Ammon's horn (tissue), 1 donor: ENCODE measurements at places on chromosomes 5 and 9.

DNA sequence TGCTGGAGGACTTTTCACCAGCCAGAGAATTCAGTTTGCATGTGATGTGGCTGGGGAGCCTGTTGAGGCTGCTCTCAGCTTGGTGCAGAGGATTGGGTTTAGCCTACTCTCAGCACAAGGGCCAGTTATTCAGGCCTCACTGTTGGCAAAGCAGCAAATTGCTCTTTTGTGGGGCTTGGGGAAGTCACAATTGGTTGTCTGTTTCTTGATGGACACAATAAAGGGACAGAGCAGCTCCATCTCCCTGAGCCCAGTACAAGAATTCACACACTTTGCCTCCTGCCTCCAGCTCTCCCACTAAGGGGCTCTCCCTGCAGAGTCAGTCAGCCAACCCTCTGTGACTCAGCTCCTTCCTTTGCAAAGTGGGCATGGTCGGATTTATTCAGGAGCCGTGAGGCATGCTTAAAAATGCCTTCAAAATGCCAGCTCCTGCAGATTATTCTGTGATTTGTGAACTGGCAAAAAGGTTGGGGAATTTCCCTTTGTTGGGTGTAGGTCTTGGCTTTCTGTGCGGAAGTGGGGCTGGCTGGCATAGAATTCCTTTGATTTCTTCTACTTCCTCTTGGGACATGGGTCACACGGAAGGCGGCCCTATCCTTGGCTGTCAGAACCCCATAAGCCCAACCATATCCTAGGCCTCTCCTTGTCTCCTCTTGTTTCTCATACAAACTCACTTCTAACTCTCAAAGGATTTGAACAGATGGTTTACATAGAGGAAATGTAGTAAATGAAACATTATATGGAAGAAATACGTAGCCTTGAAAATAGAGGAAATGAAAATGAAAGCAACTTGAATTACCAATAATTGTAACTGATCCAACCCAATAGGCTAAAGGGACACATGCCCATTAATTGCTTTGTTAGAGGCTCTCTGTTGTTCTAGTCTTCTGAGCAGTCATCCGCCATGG lies 118.7 kb upstream of the CD180 start:
- peak; percentile 98 for DNase-seq

DNA sequence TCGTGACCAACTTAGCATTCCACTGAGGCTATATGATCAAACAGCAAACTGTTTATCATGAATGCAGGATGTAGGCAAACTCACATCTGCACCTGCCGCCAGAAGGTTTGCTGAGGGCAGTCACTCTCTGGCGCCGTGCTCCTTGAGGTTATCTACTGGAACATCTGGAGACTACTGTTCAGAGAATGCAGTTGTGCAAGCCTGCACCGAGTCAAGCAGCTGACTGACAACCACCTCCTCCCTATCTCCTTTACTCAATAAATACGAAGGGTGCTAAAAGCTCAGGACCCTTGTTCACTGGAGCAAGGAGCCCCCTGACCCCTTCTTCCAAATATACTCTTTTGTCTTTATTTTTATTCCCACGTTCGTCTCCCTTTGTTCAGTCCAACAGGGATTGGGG lies 27.1 kb downstream of the CCDC125 start:
- DNase-seq, result no peak

GRCh38 chr5:40307920-40308319 lies 371.8 kb upstream of the PTGER4 start:
- DNase-seq, result no peak

DNA sequence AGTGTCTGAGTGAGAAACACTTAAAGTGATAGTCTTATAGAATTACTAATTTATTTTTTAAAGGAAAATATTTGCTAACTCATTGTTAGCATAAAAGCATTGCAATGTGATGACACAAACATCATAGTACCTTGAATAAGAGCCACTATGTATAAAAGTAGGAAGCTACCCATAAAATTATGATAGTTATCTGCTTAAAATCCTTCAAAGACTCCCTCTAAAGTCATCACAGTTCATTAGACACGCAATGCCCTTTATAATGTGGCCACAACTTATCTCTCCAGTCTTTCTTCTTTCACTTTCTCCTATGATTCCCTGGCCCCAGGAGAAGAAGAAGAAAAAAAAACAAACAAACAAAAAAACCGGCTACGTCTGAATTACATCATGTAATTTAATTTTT lies 1144.0 kb upstream of the NUDT12 start:
- DNase-seq, result no peak

DNA sequence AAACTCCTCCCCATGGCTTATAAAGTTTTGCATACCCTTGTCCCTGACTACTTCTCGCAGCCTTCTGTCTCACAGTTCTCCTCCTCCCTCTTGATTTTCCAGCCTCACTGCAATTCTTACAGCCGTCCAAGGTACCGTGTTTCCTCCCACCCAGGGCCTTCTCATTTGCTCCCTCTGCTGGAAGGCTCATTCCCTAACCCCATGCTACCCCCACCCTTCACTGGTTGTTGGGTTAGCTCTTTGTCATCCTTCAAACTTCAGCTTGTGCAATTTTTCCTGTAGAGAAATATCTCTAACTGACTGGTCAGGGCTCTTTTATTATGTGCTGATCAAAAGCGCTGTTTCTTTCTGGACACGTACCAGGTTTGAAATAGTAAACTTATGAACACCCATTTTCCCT lies 329.2 kb downstream of the EBF1 start:
- DNase-seq, result no peak

DNA sequence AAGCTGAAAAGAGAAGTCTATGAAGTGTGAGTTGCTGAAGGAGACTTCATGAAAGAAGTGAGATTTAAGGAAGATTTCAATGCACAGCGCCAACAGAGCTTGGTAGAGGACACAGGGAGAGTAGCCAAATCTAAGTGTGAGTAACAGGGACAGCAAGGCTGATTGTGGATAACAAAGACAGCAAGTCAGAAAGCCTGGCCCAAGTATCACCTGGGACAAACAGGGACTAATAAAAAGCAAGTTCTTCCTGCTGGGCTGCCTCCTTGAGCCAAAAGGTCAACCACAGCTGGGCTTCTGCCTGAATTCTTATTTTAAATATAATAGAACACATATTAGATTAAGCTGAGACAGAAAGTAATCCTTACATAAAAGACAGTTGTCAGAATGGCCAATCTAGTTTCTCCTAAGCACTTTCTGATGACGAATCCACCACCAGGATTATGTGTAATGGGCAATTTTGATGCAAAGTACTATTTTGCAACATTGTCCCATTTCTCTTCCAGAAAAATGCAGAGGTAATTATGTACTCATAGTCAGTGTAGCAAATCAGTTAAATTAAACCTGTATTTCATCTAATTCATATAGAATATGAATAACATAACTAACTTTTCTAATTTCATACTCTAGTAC lies 73.8 kb downstream of the MAPKAP1 start:
- no peak for DNase-seq

DNA sequence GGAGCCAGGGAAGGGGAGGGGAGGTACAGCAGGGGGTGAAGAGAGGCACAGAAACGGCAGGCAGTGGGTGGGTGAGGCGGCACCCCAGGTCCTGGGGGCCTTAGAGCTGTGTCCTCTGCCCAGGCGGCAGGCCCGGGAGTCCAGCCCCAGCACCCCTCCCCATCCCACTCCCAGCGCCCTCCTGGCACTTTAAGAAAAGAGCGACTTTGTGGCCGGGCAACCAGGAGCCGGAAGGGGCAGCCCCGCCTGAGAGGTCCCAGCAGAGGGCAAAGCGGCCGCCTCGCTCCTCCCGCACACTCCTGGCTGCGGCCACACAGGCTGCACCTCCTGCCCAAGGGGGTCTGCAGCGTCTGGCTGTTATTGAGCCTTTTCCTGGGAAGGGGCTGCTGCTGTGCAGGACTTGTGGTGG lies 42.6 kb downstream of the NACC2 start:
- peak; percentile 62 for DNase-seq

DNA sequence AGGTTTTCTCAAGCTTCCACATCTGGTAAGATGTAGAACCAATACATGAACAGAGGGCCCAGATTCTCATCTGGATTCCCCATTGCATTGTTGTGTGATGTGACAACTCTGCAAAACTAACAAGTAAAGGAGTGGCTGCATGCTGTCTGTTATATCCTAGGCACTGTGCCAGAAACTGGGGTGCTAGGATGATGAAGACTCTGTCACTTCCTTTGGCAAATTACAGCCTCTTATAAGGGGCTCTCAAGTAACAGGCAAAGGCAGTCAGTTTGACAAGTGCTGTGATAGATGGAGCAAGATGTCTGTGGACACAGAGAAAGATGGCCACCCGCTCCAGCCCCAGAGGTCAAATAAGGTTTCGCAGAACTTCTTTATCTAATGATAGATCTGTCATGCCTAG lies 115.7 kb downstream of the PAPPA start:
- DNase-seq, result no peak

- DNase-seq, result peak; percentile 56
These were observed 5.6 kb downstream of the MAMDC2 start for GRCh38 chr9:70049236-70049635.

DNA sequence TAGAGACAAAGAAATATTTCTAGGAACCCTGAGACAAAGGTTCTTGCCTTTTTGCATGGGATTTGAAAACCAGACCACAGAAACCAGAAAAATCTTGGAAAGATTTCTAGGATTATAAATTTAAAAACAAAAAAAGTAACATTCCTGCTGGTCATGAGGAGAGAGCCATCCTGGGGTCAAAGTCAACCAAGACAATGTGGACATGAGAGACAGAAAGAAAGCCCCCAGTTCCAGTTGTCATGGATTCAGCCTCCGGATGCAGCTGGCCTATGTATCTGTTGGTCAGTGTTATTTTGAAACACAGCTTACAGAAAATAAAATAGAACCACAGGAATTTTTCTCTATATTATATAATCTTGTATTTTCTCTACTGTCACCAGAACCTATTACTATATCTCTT lies 24.4 kb upstream of the RGMB start:
- no peak for DNase-seq

- no peak for DNase-seq
These were observed 11.7 kb upstream of the CFAP157 start for GRCh38 chr9:127694890-127695720.

- DNase-seq, result no peak
These were observed 25.1 kb upstream of the MELK start for GRCh38 chr9:36547598-36547997.

DNA sequence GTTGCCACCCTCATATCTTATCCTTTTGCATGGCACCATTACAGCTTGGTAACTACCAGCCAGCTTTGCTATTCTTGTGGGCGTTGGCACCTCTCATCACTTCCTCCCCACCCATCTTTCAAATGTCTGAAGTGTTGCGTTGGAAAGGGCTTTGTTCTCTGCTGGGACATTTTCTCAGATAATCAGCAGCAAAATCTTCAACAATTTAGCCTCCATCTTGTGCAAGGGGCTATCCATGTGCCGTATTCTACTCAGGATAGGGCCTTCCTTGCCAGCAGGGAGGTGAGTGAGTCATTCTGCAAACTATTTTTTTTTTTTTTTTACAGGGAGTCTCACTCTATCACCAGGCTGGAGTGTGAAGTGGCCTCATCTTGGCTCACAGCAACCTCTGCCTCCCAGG lies 62.1 kb upstream of the NUDT12 start:
- DNase-seq, result no peak

DNA sequence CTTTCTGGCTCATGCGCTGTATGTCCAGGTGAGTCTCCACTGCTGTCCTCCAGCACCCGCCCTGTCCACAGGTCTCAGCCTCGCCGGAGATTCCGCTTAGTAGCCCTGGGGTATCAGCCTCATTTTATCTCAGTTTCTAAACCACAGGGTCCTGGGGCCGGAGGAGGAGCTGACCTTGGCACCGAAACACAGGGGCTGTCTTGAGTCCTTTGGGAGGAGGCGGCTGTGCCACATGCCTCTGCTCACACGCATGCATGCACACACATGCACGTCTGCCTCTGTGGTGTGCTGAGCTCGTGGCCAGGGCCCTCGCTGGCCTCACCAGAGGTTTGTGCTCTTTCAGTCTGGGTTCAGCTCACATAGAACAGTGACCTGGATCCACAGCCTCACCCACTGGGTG lies 23.3 kb downstream of the TRIP13 start:
- DNase-seq, result no peak
